Stomach (tissue), 19 donors: ENCODE measurements at places on chromosomes 11 and 22. TPM values are rescaled to one million over a fixed set of nuclear protein-coding genes. Genes with fewer than 3 reads are reported as not detected.

- peaks cover 3% of the 10 kb centered on the region for H3K27me3 ChIP-seq
- peaks cover 28% of the 10 kb centered on the region for H3K4me1 ChIP-seq
- H3K36me3 ChIP-seq = peaks cover 15% of the 10 kb centered on the region
- H3K4me3 ChIP-seq = peak overlapping the region; percentile 28
- H3K27ac ChIP-seq = no peak overlapping the region
Measured at GRCh38 chr22:50731811-50732624, 6.0 kb upstream of the ACR start.

DNA sequence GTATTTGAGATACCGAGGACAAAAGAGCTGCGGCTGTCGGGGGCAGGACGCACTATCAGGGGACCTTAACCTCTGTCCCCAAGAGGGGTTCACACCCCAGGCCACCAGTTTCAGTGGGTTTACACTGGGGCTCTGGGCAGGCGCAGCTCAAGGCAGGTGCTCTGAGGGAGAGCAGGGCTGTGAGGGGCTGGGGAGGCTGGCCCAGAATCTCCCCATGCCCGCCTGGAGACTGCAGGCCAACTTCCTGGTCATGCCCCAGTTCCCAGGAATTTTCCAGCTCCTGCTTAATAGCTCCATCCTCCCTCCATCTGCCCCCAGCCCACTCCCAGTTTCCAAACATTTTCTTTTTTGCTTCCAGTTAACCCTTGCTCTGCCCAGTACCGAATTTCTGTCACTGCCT lies 7.6 kb upstream of the PGA3 start:
- H3K36me3 ChIP-seq = no peaks in the 10 kb centered on the region
- H3K4me3 ChIP-seq = no peak overlapping the region
- DNase-seq = peak; percentile 83
- peak overlapping the region; percentile 76 for H3K27ac ChIP-seq
- H3K27me3 ChIP-seq = no peaks in the 10 kb centered on the region

- DNase-seq = no peak
- H3K27ac ChIP-seq = no peak overlapping the region
- H3K4me3 ChIP-seq = no peak overlapping the region
- no peaks in the 10 kb centered on the region for H3K27me3 ChIP-seq
Measured at GRCh38 chr11:6625156-6625831, 6.1 kb upstream of the TPP1 start.

The NXF1 gene
- 56.5 TPM for total RNA-seq

The HTR3B gene
- not detected for total RNA-seq

GRCh38 chr22:43850529-43850928 lies 11.8 kb downstream of the SULT4A1 start:
- DNase-seq = no peak
- H3K4me1 ChIP-seq = no peaks in the 10 kb centered on the region
- no peaks in the 10 kb centered on the region for H3K36me3 ChIP-seq
- H3K4me3 ChIP-seq = no peak overlapping the region
- no peak overlapping the region for H3K27ac ChIP-seq

The OR4A16 gene
- not detected for total RNA-seq

GRCh38 chr11:115389790-115390189 lies 114.4 kb downstream of the CADM1 start:
- no peak overlapping the region for H3K4me3 ChIP-seq
- no peaks in the 10 kb centered on the region for H3K4me1 ChIP-seq
- DNase-seq = no peak

The CHEK1 gene
- 19.3 TPM for total RNA-seq

DNA sequence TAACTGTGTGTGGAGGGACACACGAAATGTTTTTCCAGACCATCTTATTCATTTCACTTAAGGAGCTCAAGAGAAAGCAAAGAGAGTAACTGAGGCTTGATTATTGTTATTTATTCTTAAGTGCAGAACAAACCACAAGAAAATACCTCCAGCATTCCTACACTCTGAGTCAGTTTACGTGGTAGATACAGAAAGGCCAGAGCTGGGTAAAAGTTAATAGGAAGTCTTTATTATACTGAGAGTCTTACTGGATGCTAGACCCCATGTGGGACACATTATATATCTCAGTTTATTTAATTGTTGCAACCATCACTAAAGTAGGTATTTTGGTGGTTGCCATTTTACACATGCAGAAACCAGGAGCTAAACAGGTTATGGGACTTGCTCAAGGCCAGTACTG lies 261.4 kb upstream of the POU2AF2 start:
- no peak overlapping the region for H3K4me3 ChIP-seq
- H3K27ac ChIP-seq = no peak overlapping the region
- no peaks in the 10 kb centered on the region for H3K27me3 ChIP-seq
- no peaks in the 10 kb centered on the region for H3K36me3 ChIP-seq

The VPREB3 gene
- total RNA-seq = not detected

The C22orf42 gene
- total RNA-seq = not detected

GRCh38 chr22:20192972-20193760 lies 42.3 kb upstream of the CCDC188 start:
- DNase-seq = no peak
- no peaks in the 10 kb centered on the region for H3K36me3 ChIP-seq
- H3K27ac ChIP-seq = no peak overlapping the region
- H3K27me3 ChIP-seq = no peaks in the 10 kb centered on the region
- H3K4me3 ChIP-seq = no peak overlapping the region

GRCh38 chr22:29860006-29860766 lies 22.1 kb upstream of the ASCC2 start:
- H3K27ac ChIP-seq = peak overlapping the region; percentile 26
- DNase-seq = no peak
- H3K27me3 ChIP-seq = no peaks in the 10 kb centered on the region
- H3K4me1 ChIP-seq = no peaks in the 10 kb centered on the region
- H3K36me3 ChIP-seq = no peaks in the 10 kb centered on the region

- H3K4me1 ChIP-seq = peaks cover 3% of the 10 kb centered on the region
- peak; percentile 80 for DNase-seq
- H3K36me3 ChIP-seq = no peaks in the 10 kb centered on the region
- H3K27ac ChIP-seq = no peak overlapping the region
- no peaks in the 10 kb centered on the region for H3K27me3 ChIP-seq
Measured at GRCh38 chr11:126165757-126166156, 45.7 kb downstream of the RPUSD4 start.

GRCh38 chr11:101433151-101433550 lies 150.7 kb downstream of the TRPC6 start:
- H3K36me3 ChIP-seq = no peaks in the 10 kb centered on the region
- no peak for DNase-seq
- no peak overlapping the region for H3K27ac ChIP-seq

DNA sequence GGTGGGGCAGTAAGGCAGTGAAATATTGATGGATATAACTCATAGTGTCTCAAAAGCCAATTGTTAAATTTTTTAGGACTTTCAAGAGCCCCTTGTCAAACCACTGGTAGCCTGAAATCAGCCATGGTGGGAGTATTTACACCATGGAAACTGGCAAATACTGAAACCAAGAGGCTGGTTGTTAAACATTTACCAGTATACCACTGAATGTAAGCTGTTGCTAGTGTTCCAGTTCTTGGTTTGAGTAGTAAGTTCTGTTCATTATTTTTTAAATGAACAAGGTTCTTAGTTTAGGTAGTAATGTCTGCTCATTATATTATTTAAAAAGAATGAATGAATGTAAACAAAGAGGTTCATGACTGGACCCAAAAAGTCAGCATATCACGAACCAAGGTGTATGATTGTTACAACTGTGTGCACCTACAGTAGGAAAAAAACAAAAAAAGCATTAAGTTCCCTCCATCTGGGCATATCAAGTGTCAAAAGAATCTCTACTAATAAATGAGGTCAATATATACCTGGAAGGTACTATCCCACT lies 4.5 kb upstream of the EIF3F start:
- H3K27ac ChIP-seq = no peak overlapping the region
- no peak overlapping the region for H3K4me3 ChIP-seq
- no peak for DNase-seq

The SLC22A9 gene
- not detected for total RNA-seq

- peak overlapping the region; percentile 89 for H3K27ac ChIP-seq
- no peaks in the 10 kb centered on the region for H3K27me3 ChIP-seq
- peaks cover 15% of the 10 kb centered on the region for H3K36me3 ChIP-seq
- H3K4me3 ChIP-seq = peak overlapping the region; percentile 95
- peaks cover 40% of the 10 kb centered on the region for H3K4me1 ChIP-seq
Measured at GRCh38 chr11:114440121-114440860, 1.0 kb downstream of the REXO2 start.

GRCh38 chr22:42830161-42830560 lies 26.9 kb downstream of the ARFGAP3 start:
- peaks cover 100% of the 10 kb centered on the region for H3K36me3 ChIP-seq
- H3K4me1 ChIP-seq = no peaks in the 10 kb centered on the region
- H3K27me3 ChIP-seq = no peaks in the 10 kb centered on the region

The DUSP8 gene
- 0.58 TPM for total RNA-seq

- no peaks in the 10 kb centered on the region for H3K4me1 ChIP-seq
- no peak overlapping the region for H3K4me3 ChIP-seq
- DNase-seq = no peak
- H3K27me3 ChIP-seq = no peaks in the 10 kb centered on the region
- H3K36me3 ChIP-seq = peaks cover 28% of the 10 kb centered on the region
- H3K27ac ChIP-seq = no peak overlapping the region
Measured at GRCh38 chr11:95886462-95886861, 37.4 kb downstream of the MTMR2 start.

The CHCHD10 gene
- 6.4 TPM for total RNA-seq

DNA sequence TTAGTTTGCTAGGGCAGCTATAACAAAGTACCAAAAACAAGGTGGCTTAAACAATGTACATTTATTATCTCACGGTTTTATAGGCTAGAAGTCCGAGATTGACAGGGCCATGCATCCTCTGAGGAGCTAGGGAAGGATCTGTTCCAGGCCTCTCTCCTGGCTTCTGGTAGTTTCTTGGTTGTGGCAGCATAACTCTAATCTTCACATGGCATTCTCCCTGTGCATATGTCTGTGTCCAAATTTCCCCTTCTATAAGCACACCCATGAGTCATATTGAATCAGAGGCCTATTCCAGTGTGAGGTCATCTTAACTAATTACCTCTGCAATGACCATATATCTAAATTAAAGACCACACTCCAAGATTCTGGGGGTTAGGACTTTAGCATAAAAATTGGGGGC lies 31.3 kb upstream of the MMP13 start:
- DNase-seq = no peak
- no peaks in the 10 kb centered on the region for H3K4me1 ChIP-seq
- no peak overlapping the region for H3K27ac ChIP-seq

The DNHD1 gene
- 10.6 TPM for total RNA-seq

GRCh38 chr11:58286249-58286648 lies 18.2 kb upstream of the OR10W1 start:
- no peak overlapping the region for H3K4me3 ChIP-seq
- no peaks in the 10 kb centered on the region for H3K4me1 ChIP-seq
- H3K27ac ChIP-seq = no peak overlapping the region
- H3K27me3 ChIP-seq = no peaks in the 10 kb centered on the region
- no peaks in the 10 kb centered on the region for H3K36me3 ChIP-seq

- H3K4me3 ChIP-seq = no peak overlapping the region
- H3K27me3 ChIP-seq = no peaks in the 10 kb centered on the region
- H3K27ac ChIP-seq = peak overlapping the region; percentile 53
- H3K36me3 ChIP-seq = no peaks in the 10 kb centered on the region
- peaks cover 7% of the 10 kb centered on the region for H3K4me1 ChIP-seq
Measured at GRCh38 chr11:130383344-130384211, 44.8 kb downstream of the ADAMTS8 start.

DNA sequence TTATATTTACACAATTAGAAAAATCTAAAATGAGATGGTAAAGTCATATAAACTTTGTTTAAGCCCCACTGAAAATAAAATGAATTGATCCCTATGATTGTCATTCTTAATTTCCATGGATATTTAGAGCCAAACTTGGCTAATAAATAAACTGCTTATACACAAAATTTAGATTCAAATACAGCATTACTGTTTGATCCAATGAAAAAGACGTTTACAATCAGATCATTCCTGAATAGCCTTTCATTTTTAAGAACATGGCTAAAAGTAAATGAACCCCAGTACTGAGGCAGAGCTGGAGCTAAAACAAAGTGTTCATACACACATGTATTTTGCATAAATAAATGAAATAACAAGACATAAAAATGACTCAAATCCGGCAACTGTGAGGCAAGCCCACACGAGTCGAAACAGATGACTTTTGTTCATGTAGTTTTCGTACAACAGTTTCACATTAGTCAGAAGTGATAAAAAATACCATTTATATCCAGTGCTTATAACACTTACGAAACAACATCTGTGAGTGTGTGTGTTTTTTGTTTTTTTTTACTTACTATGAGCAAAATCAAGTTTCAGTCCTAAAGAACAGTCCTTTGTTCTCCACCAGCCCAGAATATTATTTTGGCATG lies 386.5 kb downstream of the SOX6 start:
- no peaks in the 10 kb centered on the region for H3K27me3 ChIP-seq
- H3K36me3 ChIP-seq = no peaks in the 10 kb centered on the region
- no peak overlapping the region for H3K4me3 ChIP-seq
- H3K27ac ChIP-seq = no peak overlapping the region
- no peak for DNase-seq

The TMEM126A gene
- total RNA-seq = 29.0 TPM

GRCh38 chr22:31652088-31652487 lies 9.9 kb downstream of the PISD start:
- no peak for DNase-seq
- peaks cover 7% of the 10 kb centered on the region for H3K4me1 ChIP-seq
- no peak overlapping the region for H3K4me3 ChIP-seq
- no peaks in the 10 kb centered on the region for H3K27me3 ChIP-seq

The RASL10A gene
- total RNA-seq = not detected

DNA sequence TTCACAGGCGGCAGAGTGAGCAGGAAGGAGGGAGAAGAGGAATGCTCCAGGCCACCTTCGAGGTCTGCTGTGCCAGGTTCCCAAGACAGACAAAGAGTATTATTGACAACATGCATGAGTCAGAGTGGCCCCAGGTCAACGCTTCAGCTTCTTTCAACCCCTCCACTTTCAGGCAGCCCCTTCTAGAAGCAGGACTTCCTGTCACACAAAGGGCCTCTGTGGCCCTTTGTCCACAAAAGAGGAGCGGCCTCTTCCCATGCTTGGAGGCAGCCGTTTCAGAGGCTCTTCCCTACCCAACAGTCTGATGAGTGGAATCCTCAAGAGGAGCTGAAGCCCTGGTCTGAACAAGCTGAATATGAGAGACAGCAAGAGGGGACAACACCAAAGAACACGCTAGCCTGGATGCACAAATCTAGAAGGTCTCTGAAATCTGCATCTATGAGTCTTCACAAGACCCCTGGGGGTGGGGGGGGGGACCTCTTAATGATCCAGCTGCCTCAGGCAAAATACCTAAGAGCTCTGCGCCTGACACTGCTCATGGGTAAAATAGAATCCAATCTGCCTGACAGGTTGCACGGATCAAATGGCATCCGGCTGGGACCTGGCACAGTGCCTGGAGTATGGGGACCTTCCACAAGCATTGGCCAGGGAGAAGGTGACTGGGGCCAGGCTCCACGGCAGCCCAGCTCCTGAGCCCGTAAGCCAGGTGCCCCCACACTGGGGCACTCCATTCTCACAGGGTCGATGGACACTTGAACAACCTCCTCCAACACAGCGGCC lies 67.5 kb downstream of the PACSIN2 start:
- H3K36me3 ChIP-seq = no peaks in the 10 kb centered on the region
- H3K4me1 ChIP-seq = peaks cover 50% of the 10 kb centered on the region
- peak overlapping the region; percentile 16 for H3K27ac ChIP-seq
- DNase-seq = peak; percentile 89

DNA sequence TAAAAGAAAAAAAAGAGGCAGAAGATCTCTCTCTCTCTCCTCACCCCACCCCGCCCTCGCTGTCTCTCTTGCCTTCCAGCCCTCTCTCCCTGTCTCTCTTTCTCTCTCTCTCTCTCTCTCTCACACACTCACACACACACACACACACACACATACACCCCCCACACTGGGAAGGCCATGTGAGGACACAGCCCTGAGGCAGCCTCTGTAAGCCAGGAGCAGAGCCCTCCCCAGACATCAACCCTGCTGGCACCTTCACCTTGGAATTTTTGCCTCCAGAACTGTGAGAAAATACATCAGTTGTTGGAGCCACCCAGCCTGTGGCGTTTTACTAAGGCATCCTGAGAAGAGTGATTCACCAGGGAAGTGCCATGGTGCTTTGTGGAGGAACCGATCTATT lies 14.7 kb downstream of the APOL3 start:
- H3K4me1 ChIP-seq = peaks cover 11% of the 10 kb centered on the region
- no peak for DNase-seq
- no peaks in the 10 kb centered on the region for H3K27me3 ChIP-seq
- H3K36me3 ChIP-seq = peaks cover 56% of the 10 kb centered on the region
- no peak overlapping the region for H3K27ac ChIP-seq
